Activated CD4-positive, alpha-beta memory T cell treated with anti-CD3 and anti-CD28 coated beads, Interleukin-2, amount 10 ng/mL, durations not matched to agents 7 days and 5 days (primary cell): ENCODE measurements at places on chromosomes 12 and 14.

DNA sequence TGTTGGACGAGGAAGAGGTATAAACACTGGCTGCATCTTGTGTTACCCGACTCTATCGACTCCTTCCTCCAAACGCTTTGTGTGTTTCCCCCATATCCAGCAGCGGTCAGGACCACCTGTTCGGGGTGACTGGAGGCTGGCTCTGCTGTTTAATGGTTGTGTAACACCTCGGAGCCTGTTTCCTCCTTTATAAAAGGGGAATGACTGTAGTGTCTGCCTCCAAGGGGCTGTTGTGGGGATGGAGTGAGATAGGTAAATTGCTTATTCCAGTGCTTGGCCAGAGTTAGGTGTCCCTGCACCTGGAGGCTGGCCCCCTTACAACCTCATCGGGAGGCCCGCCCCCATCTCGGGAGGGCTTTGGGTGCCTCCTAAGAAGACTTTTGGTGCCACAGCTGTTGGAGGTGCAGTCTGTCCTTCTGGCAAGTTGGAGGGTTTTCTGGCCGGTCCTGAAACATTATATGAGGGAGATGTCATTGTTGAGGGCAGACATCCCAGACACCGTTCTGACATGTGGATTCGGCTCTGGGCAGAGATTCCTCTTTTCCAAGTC, 1.1 kb downstream of the MLXIP start:
- DNase-seq, result peak; percentile 24

DNA sequence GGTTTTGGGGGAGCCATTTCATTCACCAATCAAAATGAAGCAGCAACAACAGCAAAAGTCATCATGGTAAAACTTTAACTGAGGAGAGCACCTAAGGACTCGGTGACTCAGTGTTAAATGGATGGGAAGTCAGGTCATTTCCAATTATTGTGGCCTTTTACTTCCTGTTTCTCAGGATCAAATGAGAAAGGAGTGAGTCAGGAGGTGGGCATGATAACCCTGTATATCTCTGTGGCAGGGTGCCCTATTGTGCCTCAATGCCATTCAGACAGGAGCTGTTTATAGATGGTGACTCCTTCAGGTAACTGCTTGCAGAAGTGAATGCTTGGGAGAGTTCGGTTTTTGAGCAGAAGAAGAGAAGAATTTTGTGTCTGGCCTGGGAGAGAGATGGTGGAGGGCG, 135.5 kb upstream of the CPM start:
- no peak for DNase-seq

DNA sequence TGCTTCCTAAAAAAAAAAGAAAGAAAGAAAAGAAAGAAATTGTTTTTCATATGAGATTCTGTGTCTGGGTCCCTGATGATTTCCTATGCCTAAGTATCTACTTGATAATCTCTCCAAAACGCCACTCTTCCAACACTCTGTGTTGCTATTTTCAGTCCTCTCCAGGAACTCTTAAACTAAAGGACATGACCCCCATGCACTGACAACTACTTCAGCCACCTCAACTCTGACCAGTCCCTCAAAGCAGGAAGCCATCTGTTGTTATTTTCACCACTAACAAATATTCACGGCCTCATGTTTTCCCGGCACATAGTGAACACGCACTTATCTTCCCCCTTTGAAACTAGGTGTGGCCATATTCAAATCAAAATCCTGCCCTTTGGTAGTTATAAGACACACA, 259.3 kb downstream of the PPFIA2 start:
- no peak for DNase-seq

DNA sequence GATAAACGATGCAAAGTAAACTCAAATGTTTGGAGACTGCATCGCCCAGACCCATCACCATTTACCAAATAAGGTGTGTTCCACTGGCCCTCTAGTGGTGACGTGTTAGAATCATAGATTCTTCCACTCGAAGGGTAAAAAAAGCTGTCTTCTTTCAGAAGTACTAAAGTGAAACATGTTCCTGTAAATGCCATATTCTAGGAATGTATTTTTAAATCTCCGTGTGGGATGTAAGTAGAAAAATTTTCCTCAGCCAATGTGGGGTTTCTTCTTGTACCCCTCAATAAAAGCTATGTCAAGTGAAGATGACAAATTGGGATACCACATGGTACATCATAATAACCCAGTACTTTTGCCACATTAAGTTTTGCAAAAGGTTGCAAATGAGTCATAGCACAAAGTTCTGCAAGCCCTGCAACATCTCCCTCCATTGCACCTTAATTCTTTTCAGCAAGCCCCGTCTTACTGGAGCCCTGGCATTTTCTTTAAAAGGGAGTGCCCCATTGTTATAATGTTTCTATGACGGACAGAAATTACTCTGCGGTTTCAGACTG, 100.8 kb downstream of the CCER1 start:
- no peak for DNase-seq

- no peak for DNase-seq
Observed at GRCh38 chr12:110176745-110177144, 52.6 kb downstream of the IFT81 start.

DNA sequence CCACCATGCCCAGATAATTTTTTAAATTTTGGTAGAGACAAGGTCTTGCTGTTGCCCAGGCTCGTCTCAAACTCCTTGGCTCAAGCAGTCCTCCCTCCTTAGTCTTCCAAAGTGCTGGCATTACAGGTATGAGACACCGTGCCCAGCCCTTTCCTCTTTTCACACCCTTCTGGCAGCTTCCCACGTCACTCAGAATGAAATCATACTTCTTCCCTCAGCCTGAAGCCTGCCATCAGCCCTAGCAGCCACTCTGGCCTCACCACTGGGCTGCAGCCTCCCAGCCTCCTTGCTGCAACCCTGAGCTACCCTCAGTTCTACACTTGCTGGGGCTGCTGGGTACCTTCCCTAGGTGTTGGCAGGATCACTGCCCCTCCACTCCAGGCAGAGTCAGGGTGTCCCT, 18.2 kb downstream of the ANKRD9 start:
- DNase-seq, result no peak

DNA sequence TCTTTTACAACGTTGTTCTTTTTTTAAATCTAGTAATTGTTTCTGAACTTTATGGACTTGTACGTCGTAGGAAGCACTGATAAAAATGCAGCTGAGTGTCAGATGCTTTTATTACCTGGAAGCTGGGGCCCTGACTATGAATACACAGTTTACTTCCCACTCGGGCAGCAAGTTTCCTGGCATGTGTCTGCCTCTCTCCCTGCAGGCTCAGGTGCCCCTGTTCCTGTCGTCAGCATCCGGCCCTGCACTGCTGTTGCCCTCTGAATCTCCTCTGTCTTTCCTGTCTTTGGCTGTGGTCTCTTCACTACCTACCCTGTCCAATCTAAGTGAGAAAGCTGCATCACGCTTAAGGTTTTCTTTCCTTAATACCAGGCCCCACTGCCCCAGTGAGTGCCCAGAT, 75.8 kb downstream of the PELI2 start:
- DNase-seq, result no peak

DNA sequence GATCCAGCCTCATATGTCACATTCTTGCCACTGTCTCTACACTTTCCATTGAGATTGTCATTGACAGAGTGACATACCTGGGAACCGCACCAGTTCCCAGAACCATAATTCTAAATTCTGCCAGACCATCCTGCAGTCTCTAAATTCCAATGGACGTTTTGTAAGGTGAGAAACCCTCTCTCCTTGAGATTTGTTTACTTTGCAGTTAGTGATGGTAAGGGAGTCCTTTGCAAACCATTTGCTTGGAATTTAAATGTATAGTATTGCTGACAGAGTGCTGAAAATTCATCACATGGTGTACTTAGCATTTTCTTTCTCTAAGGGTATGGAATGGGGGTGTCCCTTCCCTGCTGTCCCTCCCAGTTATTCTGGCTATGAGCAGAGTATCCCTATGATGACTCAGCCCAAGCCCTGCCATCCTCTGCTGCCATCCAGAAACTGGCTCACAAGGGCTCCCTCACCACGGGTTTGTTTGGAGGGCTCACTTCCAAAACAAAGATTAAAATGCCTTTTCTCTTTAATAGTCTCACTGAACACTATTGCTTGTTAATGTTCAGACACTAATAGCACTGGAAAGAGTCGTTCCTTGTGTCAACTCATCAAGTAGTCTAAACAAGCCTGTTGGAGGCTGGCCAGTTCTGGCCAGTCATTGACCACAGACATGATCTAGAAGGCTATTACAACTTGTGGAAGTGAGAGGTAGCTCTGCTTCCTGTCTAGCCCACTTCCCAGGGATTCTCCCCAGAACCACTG, 129.0 kb upstream of the HMGA2 start:
- DNase-seq, result no peak

DNA sequence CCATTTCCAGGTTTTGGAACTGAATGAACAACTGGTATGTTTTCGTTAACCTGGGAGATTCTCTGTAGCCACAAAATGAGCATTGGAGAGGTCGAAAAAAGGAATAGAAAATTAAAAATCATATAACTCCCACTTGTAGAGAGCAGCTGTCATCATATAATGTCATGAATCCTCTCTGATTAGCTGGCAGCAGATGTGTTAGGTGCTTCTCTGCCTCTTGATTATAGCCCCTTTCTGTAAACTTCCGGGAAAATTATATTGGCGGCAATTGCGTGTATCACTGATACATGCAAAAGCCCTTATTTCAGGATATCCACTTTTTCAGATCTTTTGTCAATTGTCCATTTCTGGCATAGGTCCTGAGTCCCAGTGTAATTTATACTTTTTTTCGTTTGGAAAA, 31.7 kb downstream of the FGD4 start:
- DNase-seq, result no peak

DNA sequence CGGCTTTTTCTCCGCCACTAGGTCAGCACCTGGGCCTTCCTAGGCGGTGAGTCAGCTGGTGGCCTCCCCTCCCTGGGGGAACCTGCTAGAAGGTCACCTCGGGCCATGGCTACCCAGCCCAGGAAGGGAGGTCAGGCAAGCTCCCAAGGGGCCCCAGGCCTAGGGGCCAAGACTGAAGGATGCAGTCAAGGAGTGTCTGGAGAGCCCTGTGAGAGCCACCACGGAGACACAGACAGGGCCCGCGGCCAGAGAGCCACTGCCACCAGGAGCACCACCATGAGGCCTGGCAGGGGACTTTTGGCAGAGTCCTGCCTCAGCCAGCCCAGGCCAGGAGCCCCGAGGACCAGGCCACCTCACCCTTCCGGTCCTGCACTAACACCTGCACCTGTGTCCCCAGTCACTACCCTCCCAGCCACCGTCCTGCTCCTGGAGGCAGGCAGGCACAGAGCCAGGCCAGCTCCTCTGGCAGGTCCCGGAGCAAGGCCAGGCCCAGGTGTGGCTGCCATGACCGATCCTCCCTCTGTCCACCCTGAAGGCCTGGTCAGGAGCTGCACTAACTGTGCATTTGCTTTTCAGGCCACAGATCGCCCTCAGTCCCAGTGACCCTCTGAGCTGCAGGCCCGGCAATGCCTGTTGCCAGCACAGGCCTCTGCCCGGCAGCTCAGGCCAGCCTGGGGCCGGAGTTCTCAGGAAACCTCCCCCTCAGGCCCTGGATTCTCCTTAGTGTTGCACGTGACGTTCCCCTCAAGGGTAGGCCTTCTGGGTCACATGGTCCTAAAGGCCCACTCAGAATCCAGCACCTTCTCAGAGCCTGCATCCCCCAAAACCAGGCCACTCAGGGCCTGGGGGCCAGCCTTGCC, 6.9 kb downstream of the PHETA1 start:
- no peak for DNase-seq

DNA sequence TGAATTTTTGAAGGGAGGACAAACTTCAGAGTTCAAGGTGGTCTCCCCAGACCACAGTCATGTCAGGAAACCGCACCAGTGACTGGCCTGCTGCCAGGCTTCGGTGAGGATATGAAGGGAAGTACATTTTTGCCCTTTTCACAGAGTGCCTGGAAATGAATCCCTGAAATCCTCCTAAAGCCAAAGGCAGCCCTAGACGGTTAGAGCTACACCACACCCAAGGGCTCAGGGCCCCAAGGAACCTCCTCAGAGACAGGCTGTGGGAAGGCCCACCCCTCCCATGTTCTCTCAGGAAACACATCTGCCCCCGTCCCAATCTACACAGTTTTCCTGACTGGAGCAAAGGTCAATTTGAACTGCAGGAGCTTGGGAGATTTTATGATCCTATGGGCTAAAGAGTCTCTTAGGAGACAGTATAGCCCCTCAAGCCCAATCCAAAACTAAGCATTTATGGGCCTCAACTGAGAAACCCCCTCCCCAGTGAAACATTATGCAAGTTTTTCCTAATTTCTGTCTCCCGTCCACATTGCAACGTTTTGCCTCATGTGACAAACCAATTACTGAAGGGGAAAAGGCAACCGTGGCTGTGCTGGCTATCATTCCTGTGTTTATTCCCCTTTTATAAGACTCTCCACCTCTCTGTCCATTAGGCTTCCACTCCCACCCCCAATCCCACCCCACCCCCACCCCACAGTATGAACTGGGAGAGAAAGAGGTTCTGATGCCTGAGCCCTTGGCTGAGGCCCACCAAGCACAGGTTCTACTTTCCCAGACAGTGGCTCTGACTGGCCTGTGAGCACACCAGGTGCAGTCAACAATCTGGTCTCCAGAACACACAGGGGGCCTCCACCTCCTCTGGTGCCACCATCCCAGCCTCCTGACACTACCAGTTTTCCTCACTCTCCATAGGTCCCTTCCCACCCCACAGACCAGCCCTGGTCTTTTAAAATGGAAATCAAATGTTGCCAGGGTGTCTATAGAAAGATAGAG, 9.6 kb upstream of the RNASE1 start:
- no peak for DNase-seq

GRCh38 chr14:50619569-50620141, 48.5 kb downstream of the SAV1 start:
- DNase-seq, result no peak
